Mesothelial cell of epicardium (in vitro differentiated cells): ENCODE measurements at places on chromosomes 5 and 9. TPM values are rescaled to one million over a fixed set of nuclear protein-coding genes. Genes with fewer than 3 reads are reported as not detected.

DNA sequence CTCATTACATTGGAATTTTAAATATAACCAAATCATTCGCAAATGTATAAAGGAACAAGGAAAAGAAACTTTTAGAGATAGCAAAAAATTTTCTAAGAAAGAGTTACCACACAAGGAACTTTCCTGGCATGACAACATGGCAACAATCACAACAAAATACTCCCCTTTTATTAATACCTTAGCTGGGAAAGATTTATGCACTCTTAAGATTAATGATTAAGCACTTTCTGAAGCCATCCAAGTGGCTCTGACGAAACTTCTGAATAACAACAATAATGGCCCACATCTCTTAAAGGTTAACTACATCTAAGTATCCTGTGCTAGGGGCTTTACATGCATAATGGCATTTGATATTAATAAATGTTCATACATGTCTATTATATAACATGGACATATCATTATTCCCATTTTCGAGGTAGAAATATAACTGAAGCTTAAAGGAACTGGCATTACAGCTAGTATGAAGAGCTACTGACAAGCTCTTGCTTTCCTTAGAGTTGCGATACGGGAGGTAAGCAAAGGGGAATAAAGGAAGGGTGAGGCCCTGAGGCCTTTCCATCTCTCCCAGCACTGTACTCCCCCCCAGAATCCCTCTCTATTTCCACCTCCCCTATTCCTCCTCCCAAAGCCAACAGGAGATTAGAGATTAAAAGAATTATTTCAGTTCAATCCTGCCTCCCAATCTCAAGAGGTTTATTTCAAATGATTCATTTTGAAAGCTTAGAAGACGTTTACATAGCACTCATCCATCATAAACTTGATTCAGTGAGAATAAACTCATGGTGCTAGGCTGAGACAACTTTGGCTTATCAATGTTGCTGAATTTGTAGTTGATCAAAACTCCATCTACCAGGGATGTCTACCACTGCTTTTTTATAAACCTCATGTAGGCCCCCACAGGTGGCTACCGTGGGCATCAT lies 9.6 kb downstream of the MTMR12 start:
- peaks cover 4% of the 10 kb centered on the region for H3K36me3 ChIP-seq
- DNase-seq: no peak
- peaks cover 4% of the 10 kb centered on the region for H3K4me1 ChIP-seq
- no peaks in the 10 kb centered on the region for H3K27me3 ChIP-seq

- H3K4me1 ChIP-seq: peaks cover 4% of the 10 kb centered on the region
- no peak for DNase-seq
- H3K27ac ChIP-seq: no peak overlapping the region
- no peaks in the 10 kb centered on the region for H3K27me3 ChIP-seq
Observed at GRCh38 chr5:93748875-93749397, 7.5 kb upstream of the POU5F2 start.

Gene CDH9
- total RNA-seq: 0.65 to 1.2 TPM (median 0.66 TPM) in 3 replicates

Gene RNF208
- 13.6 to 16.0 TPM (median 13.9 TPM) in 3 replicates for total RNA-seq

Gene BSPRY
- total RNA-seq: 3.4 to 4.3 TPM (median 4.3 TPM) in 3 replicates

Gene PCDHB9
- total RNA-seq: 14.5 to 16.0 TPM (median 15.1 TPM) in 3 replicates

DNA sequence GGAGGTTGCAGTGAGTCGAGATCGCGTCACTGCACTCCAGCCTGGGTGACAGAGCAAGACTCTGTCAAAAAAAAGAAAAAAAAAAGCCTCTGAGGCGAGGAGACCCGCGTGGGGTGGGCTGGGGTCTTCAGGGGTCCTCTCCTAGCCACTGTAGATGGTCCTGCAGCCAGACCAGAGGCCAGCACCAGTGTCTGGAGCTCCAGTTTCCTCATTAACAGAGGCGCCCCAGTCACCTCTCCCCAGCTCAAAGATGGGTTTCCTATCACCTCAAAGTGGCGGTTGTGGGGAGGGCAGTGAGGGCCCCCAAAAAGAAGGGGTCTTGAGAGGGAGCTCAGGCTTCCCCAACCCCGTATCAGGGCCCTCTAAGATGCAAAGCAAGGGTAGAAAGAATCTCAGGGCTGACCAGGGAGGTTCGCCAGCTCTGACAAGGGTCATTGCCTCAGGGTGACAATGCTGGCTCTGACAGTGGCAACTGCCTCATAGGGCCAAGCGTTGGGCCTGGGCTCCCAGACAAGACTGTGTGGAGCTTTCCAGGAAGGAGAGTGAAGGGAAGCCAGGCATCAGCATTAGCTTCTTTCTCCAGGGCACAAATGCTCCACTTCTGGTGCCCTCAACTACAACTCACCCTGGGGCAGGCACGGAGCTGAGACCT lies 15.0 kb downstream of the STK10 start:
- no peaks in the 10 kb centered on the region for H3K36me3 ChIP-seq
- H3K4me1 ChIP-seq: peaks cover 15% of the 10 kb centered on the region
- DNase-seq: no peak
- no peak overlapping the region for H3K27ac ChIP-seq

GRCh38 chr9:23636199-23636598 lies 189.8 kb downstream of the ELAVL2 start:
- H3K4me3 ChIP-seq: no peak overlapping the region
- no peak overlapping the region for H3K27ac ChIP-seq
- H3K36me3 ChIP-seq: no peaks in the 10 kb centered on the region

Gene SLC35A4
- 56.5 to 62.2 TPM (median 61.5 TPM) in 3 replicates for total RNA-seq

- DNase-seq: no peak
- peaks cover 16% of the 10 kb centered on the region for H3K4me1 ChIP-seq
- H3K36me3 ChIP-seq: no peaks in the 10 kb centered on the region
Observed at GRCh38 chr9:110188991-110189390, 19.0 kb downstream of the C9orf152 start.

- no peak overlapping the region for H3K4me3 ChIP-seq
- peaks cover 8% of the 10 kb centered on the region for H3K36me3 ChIP-seq
- H3K4me1 ChIP-seq: peaks cover 47% of the 10 kb centered on the region
- no peak for DNase-seq
- H3K27me3 ChIP-seq: no peaks in the 10 kb centered on the region
Observed at GRCh38 chr9:27451207-27451797, 72.8 kb upstream of the IFNK start.

Gene SLCO4C1
- total RNA-seq: 1.1 to 1.3 TPM (median 1.2 TPM) in 3 replicates

DNA sequence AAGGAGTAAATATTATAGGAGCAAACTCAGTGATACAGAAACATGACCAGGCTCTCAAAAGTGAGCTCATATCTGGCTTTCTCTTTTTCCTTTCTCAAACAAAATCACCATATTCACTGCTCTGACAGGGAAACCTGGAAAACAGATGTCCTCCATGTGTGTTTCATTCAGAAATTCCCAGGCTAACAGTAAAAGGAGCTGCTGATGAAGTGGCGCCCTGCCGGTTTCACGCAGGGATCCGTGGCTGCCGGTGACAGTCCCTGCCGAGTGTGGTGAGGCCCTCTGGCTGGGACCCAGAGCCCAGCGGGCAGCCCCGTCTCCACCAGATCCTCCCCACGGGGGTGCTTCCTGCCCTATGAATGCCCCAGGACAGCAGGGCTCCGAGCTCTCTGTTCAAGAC lies 208.1 kb downstream of the GNA14 start:
- DNase-seq: no peak
- H3K27ac ChIP-seq: peak overlapping the region; percentile 86
- no peaks in the 10 kb centered on the region for H3K27me3 ChIP-seq
- peak overlapping the region; percentile 5 for H3K4me3 ChIP-seq
- H3K4me1 ChIP-seq: peaks cover 14% of the 10 kb centered on the region

DNA sequence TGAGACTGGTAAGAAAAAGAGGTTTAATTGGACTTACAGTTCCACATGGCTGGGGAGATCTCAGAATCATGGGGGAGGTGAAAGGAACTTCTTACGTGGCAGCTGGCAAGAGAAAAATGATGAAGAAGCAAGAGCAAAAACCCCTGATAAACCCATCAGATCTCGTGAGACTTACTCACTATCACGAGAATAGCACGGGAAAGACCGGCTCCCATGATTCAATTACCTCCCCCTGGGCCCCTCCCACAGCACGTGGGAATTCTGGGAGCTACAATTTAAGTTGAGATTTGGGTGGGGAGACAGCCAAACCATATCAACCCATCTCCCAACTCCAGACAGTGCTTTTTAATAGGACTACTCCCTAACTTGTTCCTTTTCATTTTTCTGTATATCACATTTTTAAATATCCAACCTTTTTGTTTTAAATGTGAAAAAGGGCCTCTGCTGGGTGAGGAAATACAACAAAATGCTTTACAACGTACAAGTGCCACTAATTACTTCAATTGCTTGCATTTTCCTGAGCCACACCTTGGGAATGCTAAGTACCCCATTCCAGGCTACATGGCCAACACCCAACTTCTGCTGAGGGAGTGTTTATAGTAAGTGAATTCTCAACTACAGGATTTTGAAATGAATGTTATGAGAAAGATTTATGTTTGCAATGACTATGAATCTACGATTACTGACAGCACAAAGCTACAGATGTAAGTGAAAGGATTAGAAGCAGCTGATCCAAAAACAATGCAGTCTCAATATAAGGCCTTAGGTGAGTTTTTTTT lies 294.1 kb upstream of the CD180 start:
- DNase-seq: no peak
- H3K27me3 ChIP-seq: no peaks in the 10 kb centered on the region
- no peak overlapping the region for H3K27ac ChIP-seq
- no peaks in the 10 kb centered on the region for H3K36me3 ChIP-seq
- no peak overlapping the region for H3K4me3 ChIP-seq

Gene FRMD3
- total RNA-seq: 0.40 to 0.49 TPM (median 0.43 TPM) in 3 replicates

GRCh38 chr9:129436751-129437625 lies 183.9 kb downstream of the C9orf50 start:
- peak overlapping the region; percentile 53 for H3K4me3 ChIP-seq
- H3K27ac ChIP-seq: peak overlapping the region; percentile 89
- H3K4me1 ChIP-seq: peaks cover 73% of the 10 kb centered on the region

GRCh38 chr9:128151309-128152132 lies 2.3 kb downstream of the LCN2 start:
- peaks cover 21% of the 10 kb centered on the region for H3K4me1 ChIP-seq
- H3K4me3 ChIP-seq: no peak overlapping the region
- H3K36me3 ChIP-seq: no peaks in the 10 kb centered on the region

- DNase-seq: no peak
- H3K36me3 ChIP-seq: no peaks in the 10 kb centered on the region
- H3K27me3 ChIP-seq: no peaks in the 10 kb centered on the region
- no peak overlapping the region for H3K4me3 ChIP-seq
- peaks cover 21% of the 10 kb centered on the region for H3K4me1 ChIP-seq
Observed at GRCh38 chr9:114856942-114857315, 51.1 kb upstream of the TNFSF15 start.

Gene NIPSNAP3A
- 25.1 to 26.2 TPM (median 25.6 TPM) in 3 replicates for total RNA-seq

GRCh38 chr9:102796244-102796643 lies 198.9 kb upstream of the CYLC2 start:
- H3K36me3 ChIP-seq: no peaks in the 10 kb centered on the region
- no peaks in the 10 kb centered on the region for H3K27me3 ChIP-seq
- no peaks in the 10 kb centered on the region for H3K4me1 ChIP-seq
- no peak overlapping the region for H3K4me3 ChIP-seq
- no peak overlapping the region for H3K27ac ChIP-seq

DNA sequence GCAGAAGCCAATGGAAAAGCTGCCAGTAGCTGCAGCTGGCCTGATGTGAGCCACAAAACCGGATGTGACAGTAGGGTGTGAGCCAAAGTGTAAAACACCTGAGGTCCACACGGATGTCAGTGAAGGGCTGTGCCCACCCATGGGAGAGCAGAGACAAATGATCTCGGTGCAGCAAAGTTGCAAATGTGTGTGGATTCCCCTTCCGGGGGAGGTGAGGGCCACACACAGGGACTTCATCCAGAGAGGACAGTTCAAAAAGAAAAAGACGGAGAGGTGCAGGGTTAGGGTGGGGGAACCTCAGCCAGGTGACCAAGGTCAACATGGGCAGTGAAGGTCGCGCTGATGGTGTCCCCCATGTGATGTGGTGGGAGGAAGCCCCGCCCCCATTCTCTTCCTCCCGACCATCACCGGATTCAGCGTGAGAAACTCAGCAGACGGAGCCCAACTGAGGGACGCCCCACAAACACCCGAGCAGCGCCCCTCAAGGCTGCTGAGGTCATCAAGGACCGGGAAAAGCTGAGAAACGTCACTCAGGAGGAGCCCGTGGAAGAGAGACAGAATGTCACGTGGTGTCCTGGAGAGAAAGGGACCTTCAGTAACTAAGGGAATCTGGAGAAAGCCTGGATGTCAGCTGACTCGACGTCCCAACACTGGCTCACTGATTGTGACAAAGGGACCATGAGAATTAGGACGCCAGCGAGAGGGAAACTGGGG lies 11.4 kb upstream of the PTGDS start:
- H3K27ac ChIP-seq: no peak overlapping the region
- no peak for DNase-seq
- H3K36me3 ChIP-seq: no peaks in the 10 kb centered on the region
- peaks cover 9% of the 10 kb centered on the region for H3K4me1 ChIP-seq
- H3K4me3 ChIP-seq: no peak overlapping the region

Gene HSD17B4
- 119 to 146 TPM (median 136 TPM) in 3 replicates for total RNA-seq

- H3K36me3 ChIP-seq: no peaks in the 10 kb centered on the region
- DNase-seq: no peak
- no peak overlapping the region for H3K4me3 ChIP-seq
- no peaks in the 10 kb centered on the region for H3K4me1 ChIP-seq
- no peak overlapping the region for H3K27ac ChIP-seq
- H3K27me3 ChIP-seq: peaks cover 8% of the 10 kb centered on the region
Observed at GRCh38 chr5:4017076-4017803, 421.6 kb downstream of the IRX1 start.

DNA sequence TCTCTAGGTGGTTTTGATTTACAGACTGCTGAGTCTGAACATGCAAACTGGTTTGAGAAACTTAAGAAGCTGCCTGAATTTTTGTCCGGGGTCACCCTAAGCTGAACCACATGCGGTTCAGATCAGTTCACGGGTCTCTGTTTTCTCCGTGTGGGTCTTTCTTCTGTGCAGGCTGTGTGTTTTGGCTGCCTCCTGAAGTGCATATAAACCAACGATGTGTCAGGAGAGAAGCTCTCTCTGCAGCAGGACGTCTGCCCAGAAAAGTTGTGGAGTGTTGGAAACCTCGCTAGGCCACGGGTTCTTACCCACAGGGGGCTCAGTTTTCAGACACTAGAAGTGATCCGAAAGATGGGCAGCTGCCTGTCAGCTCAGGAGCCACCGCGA lies 364.2 kb downstream of the IRX2 start:
- peaks cover 35% of the 10 kb centered on the region for H3K27me3 ChIP-seq
- DNase-seq: no peak

Gene INSL6
- not detected in 3 replicates for total RNA-seq

DNA sequence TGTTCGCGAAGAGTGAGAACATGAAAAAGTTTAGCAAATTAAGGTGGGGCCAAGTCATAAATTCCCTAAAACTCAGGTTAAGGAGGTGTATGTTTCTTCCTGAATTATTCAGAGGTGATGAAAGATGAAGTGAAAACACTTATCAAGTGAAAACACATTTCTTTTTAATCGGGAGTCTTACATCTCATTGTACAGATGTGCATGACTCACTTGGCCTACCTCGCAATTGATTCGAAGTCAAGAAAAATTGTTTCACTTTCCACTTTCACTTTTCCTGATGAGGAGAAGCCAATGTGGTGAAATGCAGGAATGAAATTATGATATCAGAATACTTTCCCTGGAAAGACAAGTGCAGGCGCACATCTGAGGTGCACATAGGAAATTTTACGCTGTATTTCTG lies 78.7 kb downstream of the SLC25A46 start:
- DNase-seq: no peak
- H3K36me3 ChIP-seq: no peaks in the 10 kb centered on the region
- no peak overlapping the region for H3K4me3 ChIP-seq
- no peaks in the 10 kb centered on the region for H3K4me1 ChIP-seq
- H3K27ac ChIP-seq: no peak overlapping the region

Gene RAB3C
- 0.77 to 1.2 TPM (median 0.80 TPM) in 3 replicates for total RNA-seq
